ENCODE measurements at places on chromosomes 7 and 10.
A peak's percentile ranks its signal among the peaks of the same experiment; 100 is the strongest.

GRCh38 chr7:128908750-128909624 is 1.5 kb downstream of the KCP start:
- DNase-seq, result no peak

DNA sequence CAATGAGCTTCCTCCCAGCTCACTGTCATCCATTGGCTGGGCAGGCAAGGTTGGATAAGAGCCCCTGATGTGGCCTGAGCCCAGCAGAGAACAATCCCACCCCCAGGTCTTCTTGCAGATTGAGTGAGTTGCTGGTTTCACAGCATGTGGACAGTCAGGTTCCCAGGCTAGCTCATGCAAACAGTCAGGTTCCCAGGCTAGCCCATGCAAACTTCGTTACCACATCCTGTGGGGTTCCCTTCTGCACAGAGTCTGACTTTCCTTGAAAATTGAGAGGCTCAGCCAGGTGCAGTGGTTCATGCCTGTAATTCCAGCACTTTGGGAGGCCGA is 67.1 kb downstream of the TMEM130 start:
- DNase-seq, result no peak

DNA sequence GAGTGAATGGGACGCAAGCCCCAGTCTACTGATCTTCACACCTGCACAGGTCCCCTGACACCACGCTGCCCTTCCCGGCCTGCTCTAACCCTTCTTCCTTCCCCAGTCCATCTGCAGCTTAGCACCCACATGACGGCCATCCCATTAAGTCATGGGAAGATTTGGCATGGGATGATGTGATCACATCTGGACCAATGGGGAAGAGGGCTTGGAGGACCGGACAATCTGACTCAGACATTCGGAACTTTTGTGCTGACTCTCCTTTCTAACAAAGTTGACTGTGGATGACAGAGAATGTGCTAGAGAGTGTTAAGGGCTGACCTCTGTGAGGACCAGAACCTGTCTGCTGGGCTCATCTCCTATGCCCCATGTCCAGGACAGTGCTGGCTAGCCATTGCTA is 15.6 kb downstream of the CXCL12 start:
- no peak for DNase-seq

DNA sequence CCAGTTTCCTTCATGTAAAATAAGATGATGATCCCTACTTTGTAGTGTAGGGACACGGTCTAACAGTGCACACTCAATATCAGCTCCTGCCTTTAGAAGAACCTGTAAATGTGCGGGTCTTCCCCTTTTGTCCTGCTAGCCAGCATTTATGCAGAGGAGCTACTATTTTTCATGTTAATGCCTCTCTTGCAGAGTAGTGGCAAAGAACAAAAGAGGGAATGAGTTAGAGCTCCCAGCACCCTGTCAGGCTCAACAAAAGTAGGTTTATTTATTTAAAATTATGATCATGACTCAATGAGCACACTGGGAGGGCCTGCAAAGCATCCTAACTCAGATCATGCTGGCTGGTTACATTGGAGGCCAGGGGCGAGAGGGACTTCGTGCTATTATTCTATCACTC is 414.5 kb upstream of the COBL start:
- DNase-seq, result no peak

- peak; percentile 88 for DNase-seq
Observed at GRCh38 chr10:30493609-30494530, 59.9 kb downstream of the MAP3K8 start.

- no peak for DNase-seq
Observed at GRCh38 chr7:76086070-76086469, 38.2 kb downstream of the MDH2 start.

DNA sequence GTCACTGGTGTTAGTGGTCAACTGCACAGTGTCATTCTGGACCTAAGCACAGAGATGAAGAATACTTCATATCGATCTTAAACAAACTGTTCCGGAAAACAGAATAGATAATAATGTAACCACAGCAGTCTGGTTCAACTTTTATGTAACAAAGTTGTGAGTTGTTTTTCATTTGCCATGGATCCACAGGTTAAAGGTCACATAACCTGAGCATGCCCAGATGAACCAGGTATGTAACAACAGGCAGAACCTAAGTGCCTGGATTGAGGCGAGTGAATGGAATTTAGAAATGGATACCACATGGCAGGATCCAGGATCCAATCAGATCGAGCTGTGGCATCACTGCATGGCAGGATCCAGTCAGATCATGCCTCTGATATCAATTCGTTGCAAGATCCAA is 87.1 kb downstream of the CLEC2L start:
- DNase-seq, result no peak
